M059J (cell line): ENCODE measurements at places on chromosomes 16 and 17.

GRCh38 chr17:16589097-16589969, 20.3 kb upstream of the ZNF287 start:
- DNase-seq = peak; percentile 83

- DNase-seq = peak; percentile 98
These were observed 53.9 kb downstream of the GNAO1 start for GRCh38 chr16:56245197-56245596.

DNA sequence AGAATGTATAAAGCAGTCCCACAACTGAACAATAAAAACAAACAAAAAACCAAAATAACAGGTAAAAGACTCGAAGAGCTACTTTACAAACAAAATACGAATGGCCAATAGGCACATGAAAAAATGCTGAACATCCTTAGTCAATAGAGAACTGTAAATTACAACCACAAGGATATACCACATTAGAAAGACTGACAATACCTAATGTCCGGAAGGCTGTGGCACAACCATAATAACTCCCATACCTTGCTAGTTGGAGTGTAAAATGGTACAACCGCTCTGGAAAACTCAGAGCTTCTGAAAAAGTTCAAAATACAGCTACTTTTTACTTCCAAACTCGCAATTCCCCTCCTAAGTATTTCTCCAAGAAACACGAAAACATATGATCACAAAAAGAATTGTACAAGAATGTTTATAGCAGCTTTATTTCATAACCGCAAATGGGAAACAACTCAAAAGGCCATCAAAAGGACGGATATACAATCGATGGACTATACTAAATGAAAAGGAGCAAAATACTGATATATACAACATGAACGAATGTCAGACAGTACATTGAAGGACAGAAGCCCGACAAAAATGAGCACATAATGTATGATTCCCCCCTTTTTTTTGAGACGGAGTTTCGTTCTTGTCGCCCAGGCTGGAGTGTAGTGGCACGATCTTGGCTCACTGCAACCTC, 2.3 kb downstream of the TP53 start:
- DNase-seq = no peak

DNA sequence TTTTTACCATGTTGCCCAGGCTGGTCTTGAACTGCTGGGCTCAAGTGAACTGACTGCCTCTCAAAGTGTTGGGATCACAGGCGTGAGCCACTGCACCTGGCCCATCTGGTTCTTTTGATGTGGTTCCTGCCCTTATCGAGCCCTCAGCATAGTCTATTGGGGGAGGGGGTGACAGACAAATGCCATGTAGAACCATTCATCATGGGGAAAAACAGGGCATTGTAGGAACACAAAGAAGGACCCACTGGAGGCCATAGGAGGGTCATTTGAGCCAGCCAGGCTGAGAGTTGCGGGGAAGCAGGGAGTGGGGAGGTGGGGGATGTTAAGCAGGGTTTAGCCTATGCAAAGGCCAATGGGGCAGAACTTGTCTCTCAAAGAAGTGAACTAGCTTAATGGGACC, 11.9 kb downstream of the SEC14L5 start:
- DNase-seq = no peak

- no peak for DNase-seq
These were observed 27.3 kb upstream of the CNOT1 start for GRCh38 chr16:58656899-58657298.

- no peak for DNase-seq
These were observed 29.1 kb downstream of the MRM3 start for GRCh38 chr17:811051-811784.

DNA sequence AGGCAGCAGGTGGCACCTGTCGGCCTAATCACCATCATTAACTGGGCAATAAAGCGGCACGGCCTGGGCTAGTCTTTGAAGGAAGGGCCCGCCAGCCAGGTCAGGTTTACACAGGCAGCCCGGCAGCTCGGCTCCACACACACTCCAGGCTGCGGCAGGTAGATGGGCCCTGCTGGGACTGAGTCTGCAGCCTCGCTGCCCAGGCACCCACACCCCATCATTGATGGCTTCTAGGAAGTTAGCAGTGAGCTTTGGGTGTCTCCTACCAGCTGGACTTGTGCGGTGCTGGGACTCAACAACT, 6.8 kb upstream of the FOXN1 start:
- no peak for DNase-seq

DNA sequence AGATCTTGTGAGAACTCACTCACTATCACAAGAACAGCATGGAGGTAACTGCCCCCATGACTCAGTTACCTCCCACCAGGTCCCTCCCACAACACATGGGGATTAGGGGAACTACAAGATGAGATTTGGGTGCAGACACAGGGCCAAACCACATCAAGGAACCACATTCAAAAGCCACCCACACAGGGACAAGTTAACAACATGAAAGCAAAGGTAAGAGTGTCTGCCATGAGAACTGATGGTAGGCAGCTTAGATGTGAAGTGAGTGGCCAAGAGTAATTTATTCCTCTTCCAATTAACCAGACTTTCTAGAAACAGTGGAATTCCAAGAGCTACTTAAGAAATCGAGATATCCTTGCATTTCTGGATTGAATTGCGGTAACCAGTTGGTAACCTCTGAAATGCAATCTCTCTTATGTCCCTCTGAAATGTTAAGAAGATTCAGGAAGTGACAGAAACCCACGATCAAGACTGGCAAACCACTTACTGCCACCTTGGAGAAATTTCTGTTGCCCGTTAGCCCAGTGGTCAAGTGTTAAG, 167.4 kb upstream of the CACNG5 start:
- DNase-seq = no peak

- no peak for DNase-seq
These were observed 33.8 kb upstream of the DNAH17 start for GRCh38 chr17:78610951-78611511.

GRCh38 chr16:86797700-86798099, 219.4 kb downstream of the FOXL1 start:
- DNase-seq = no peak

DNA sequence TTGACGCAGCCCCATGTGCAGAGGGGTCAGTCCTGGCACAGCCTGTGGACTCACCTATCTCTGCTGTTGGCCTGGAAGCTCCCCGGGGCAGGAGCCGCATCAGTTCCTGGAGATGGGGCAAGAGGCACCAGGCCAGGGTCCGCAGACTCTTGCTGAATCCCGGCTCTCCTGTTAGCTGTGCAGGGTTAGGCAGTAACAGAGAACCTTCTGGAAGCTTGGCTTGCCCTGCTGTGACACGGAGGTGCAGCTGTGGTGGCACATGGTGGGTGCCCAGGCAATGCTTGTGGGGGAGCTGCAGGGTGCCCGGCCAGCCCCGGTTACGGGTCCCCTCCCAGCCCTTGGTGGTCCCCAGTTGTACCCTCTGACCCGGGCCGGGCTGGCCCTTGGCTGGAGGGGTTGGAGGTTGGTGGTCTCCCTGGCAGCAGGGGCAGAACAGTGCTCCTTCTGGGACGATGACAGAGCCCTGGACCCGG, 26.0 kb upstream of the ZNF469 start:
- DNase-seq = no peak

DNA sequence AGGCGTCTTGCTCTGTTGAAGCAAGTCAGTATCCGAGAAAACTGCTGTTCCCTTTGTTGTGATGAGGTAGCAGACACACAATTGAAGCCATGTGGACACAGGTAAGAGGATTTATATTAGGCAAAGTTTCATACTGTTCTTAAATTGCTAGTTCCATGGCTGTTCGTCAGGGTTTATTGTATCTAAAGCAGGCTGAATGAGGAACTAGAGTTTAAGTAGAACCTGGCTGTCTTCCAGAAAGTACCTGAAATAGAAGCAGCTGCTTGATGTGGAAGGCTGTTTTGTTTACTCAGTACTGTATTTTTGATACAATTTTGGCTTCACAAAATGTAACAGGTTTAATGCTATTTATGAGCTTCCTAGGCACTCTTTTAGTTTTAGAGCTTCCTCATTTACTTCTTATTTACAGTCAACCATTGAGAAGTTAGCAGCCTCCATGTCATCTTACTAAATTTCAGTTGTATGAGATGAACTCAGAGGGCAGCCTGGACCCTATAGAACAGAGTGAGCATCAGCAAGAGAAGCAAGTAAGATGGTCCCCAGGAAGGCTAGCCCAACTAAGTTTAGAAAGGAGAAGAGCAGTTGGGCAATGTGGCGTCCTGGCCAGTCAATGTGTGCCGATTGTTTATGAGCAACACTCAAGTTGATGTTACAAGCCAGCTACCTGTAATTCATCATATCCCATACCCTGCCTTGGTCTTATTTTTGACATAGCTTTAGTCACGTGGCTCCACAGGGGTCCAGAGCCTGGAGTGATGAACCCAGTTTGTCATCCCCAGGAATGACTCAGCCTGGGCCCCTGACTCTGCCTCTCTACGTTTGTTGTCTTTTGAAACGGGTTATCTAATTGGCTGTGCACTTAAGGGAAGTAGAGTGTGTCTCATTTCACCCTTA, 9.7 kb upstream of the ARL2BP start:
- peak; percentile 75 for DNase-seq

GRCh38 chr17:8859027-8859803, 8.3 kb downstream of the PIK3R6 start:
- peak; percentile 43 for DNase-seq

DNA sequence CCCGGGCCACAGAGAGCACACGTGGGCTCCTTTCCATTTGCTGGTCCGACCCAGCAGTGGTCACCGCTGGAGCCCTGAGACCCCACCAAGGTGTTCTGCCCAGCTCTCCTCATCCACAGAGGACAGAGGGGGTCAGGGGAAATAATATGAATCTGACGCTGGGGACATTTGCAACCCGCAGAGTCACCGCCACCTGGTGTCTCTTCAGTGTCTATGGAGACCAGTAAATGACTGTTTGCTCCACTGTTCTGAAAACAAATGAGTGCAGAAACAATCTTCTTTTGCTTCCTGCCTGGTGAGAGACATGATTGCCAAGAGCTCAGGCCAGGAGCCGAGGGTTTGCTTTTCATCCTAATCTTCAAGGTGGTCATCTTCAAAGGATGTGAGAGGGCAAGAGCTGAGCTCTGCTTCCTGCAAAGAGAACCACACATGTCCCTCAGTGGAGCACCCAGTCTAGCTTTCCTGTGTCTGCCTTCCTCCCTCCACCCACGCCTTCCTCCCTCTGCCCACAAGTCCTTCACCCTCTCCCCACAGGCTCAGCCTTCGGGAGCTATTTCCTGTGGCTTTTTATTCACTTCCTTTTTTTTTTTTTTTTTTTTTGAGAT, 14.7 kb upstream of the KLHDC4 start:
- peak; percentile 71 for DNase-seq

DNA sequence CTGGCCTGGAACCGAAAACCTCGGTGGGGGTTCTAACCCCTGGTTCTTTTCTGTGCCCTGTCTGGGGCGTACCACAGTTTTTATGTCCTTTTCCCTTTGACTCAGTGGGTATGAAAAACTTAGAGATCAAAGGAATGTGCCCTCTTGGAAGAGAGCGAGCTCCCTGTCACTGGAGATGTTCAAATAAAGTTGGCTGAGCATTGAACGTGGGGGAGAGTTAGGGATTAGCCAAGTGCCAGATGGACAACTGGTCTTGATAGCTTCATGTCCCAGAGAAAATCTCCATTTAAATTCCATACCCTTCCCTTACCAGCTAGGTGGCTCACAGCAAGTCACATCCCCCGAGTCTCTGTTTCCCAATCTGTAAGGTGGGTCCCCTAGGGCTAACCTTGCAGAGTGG, 9.5 kb downstream of the ADGRG1 start:
- DNase-seq = no peak

DNA sequence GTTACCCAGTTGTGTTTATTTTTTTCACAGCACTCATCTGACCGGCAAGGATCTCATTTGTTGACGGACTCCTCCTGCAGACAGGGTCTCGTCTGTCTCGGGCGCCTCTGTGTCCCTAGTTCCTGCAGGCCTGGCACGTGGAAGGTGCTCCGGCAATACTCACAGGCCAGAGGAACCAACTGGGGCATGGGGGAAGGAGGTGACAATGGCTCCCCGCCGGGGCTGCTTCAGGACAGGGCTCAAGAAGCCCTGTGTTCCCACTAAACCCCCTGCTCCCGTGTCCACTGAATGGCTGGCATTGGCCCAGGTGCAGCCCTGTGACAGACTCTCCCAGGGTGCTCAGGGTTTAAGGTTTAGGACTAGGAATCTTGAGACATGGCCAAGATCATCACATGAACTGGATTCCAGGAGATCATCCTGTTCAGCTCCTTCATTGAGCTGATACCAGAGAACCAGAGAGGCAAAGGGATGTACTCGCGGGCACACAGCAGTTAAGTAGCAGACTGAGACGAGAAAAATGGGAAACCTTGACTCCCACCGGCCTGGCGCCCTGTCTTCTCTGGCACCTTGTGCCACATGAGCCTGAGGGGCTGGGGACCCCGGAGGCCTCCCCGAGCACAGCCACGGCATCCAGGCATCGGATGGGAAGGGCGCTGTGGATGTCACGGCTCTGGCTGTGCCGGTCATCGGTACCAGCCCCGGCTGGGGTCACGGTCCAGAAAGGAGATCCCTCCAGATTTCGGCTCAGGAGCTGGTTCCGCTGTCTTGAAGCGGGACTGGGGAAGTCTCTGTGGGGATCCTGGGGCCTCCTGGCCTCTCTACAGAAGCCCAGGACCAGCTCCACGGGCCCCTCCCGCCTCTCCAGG, 29.0 kb downstream of the TIMM22 start:
- no peak for DNase-seq

DNA sequence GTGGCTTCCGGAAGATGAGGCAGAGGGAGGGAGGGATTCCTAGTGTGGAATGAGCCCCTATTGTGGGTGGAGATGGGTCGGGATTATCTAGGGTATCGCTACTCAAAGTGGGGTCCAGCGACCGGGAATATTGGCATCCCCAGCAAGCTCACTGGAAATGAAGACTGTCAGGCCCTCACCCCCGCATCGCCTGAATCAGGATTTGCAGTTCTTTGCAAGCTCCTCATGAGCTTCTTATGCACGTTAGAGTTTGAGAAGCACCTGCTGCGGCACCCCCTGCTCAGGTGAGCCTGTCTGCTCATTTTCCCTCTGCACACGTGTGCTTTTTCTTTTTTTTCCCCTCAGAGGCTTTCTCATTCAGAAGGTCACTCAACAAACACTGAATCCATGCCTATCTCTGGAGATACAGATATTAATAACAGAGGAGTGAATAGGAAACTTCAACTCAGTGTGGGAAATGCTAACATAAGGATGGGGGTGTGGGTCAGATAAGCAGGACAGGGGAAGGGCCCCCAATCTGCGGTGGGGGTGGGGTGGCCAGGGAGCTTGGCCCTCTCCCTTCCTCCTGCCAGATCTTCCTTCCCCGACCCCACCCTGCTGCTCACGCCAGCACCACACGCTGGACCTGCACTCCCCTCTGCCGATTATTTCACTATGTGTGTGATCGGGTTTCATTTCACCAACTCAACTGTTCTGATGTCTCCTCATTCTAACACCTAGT, 67.7 kb upstream of the NFAT5 start:
- no peak for DNase-seq

DNA sequence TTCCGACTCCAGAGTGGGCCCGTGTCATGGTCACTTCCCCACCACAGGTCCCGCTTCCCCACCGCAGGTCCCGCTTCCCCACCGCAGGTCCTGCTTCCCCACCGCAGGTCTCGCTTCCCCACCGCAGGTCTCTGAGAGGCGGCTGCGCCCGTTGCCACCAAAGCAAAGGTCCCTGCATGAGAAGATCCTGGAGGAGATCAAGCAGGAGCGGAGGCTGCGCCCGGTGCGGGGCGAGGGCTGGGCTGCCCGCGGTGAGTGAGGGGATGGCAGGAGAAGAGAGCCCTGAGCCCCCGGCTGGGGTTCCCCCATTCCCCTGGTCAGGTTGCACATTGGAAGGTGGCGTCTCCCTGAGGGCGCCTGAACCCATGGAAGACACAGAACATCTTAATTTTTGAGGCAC, 17.4 kb upstream of the TCF25 start:
- DNase-seq = no peak
